ENCODE measurements at places on chromosomes 11 and 22. TPM values are rescaled to one million over a fixed set of nuclear protein-coding genes. Genes with fewer than 3 reads are reported as not detected.
A peak's percentile ranks its signal among the peaks of the same experiment; 100 is the strongest.

Gene FAM180B
- not detected for total RNA-seq

Gene POU2AF3
- 0.59 TPM for total RNA-seq

Gene THAP7
- 29.2 TPM for total RNA-seq

GRCh38 chr11:120241277-120241676, 1.3 kb downstream of the POU2F3 start:
- DNase-seq = no peak

DNA sequence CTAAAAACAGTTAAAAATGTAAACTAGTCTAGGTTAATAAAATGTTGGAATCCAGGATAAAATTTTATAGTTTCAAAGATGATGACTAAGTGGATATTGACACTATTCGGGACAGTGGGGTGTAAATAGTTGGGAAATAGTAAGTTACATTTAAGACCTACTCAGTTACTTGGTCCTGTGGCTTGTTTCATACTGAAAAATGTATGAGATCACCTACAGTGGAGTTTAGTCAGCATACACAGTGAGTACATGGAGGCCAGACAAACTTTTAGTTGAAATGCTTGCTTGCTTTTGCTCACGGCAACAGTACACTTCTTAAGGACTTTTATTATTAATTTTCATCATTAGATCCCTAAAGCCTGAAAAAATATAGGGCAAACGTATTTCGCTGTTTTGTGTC, 16.1 kb downstream of the TRIM22 start:
- no peak for DNase-seq

Gene KRTAP5-11
- not detected for total RNA-seq

DNA sequence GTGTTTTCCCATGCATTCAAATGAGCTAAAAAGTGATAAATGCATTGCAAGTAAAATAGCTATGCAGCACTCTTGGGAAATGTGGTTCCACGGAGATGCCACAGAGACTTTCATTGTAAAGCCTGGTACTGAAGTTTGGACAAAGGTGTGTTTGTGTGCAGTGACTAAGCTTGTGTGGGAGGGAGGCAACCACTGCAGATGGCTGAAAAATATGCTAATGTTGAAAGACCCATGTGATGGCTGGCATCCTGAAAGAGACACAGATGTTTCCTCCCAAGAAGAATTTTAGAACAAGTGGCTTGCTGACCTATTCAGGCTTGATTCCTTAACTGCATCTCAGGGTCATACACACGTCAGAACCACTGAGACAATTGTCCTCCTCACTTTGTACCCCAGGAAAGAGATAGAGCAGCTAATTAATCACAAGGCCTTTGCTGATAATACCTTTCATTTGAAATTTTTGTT, 73.8 kb downstream of the FAM76B start:
- no peak for DNase-seq

- no peak for DNase-seq
These were observed 277.3 kb upstream of the FAT3 start for GRCh38 chr11:91947215-91947820.

GRCh38 chr11:73464347-73464746, 88.1 kb downstream of the RELT start:
- no peak for DNase-seq

Gene CCDC116
- total RNA-seq = not detected

DNA sequence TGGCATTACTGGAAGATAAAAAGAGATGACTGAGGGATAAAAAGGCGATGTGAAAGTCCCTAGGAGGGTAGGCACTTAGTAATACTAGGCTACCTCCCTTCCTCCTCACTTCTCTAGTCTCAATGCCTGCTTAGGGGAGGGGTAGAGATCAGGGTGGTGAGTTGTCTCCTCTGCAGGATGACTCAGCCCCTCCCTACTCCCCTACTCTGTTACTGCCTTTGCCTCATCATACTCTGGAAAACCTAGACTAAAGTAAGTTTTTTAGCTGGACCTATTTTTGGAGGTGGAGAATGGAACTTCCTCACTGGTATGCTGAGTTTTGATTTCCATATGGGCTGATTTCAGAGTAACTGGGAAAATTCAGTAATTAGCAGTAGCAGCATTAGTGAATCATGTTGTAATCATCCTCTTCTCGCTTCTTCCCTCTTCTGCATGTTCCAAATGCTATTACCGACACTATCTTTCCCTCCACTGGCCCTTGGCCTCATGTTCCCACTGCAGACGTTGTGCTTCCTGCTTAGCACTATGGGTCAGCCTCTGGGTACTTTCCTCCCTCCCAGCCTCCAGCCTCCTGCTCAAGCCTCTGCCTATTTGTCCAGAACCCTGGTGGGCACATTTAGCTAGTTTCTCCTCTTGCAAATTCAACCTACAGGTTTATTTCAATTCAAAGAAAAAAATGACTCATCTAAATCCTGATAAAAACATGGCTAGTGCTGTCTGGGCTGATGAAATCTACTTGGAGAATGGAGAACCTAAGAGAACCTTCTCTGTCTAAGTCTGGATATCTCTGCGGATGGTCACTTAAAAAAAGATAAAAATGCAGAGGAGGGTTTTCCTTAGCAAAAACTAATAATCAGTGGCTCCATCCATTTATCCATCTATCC, 281.7 kb downstream of the ST3GAL4 start:
- DNase-seq = no peak

- no peak for DNase-seq
These were observed 25.3 kb downstream of the MB start for GRCh38 chr22:35591714-35592417.

DNA sequence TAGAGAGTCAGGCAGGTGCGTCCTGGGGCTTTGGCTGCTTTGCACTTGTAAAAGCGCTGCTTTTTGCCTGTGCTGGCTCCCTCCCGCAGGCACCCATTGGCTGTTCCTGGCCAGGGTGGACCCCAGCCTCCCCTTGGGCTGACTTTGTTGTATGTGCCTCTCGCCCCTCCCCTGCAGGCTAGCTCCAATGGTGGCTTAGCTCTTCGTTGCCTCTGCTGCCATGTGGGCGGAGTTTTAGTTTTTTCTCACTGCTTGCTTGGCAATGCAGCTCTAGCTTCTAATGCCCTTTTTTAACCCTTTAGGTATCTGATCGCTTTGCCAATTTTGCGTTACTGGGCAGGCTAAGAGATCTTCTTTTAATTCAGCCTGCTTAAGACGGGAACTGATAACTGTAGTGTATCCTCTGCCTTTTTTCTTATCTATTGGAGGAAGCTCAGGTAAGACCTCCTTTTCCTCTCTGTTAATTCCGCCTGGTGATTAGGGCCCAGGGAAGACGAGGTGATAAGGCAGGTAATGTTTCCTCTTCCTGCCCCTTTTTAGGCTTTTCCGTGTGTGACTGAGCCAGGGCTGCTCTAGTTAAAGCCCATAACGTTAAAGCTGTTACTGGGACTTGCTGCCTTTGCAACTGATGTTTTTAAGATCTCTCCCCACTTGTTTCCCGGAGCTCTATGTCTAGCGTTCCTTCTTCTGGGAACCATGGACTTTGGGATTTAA, 11.7 kb upstream of the GLYATL1 start:
- peak; percentile 97 for DNase-seq

Gene AIP
- 20.3 TPM for total RNA-seq

Gene APOBEC3B
- total RNA-seq = not detected

DNA sequence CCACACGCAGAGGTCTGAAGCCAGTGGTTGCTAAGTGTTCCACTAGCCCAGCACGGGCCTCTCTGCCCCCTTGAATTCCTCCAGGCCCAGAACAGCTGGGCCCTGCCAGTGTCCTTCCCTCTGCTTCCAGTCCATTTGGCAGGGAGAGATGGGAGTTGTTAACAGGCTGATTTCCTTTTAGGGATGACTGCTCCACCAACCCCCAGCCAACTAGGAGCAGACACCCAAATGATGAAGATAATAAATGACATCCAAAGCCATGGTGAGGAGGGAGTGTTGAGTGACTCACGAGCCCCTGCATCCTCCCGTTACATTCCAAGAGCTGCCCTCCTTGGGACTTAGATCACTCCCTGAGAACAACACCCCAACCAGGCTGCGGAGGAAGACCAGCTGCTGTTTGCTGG, 20.6 kb downstream of the PARVA start:
- DNase-seq = no peak

GRCh38 chr11:61609980-61610366, 29.1 kb upstream of the SYT7 start:
- peak; percentile 64 for DNase-seq

DNA sequence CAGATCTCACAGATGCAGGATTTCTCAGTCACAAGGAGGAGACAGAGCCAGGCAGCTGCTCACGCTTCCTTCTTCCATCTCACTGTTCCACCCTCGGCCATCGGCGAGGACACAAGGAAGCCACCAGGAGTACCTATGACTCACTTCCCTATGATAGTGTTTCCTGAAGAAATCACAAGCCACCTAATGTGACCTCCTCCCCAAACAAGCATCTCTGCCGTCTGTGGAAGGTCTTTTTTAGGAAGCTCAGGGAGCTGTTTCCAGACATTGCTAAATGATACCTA, 672.7 kb downstream of the TBC1D22A start:
- DNase-seq = no peak

- no peak for DNase-seq
These were observed 10.2 kb downstream of the RIC8A start for GRCh38 chr11:217704-218103.

- DNase-seq = no peak
These were observed 25.7 kb downstream of the GLB1L2 start for GRCh38 chr11:134357545-134357839.

DNA sequence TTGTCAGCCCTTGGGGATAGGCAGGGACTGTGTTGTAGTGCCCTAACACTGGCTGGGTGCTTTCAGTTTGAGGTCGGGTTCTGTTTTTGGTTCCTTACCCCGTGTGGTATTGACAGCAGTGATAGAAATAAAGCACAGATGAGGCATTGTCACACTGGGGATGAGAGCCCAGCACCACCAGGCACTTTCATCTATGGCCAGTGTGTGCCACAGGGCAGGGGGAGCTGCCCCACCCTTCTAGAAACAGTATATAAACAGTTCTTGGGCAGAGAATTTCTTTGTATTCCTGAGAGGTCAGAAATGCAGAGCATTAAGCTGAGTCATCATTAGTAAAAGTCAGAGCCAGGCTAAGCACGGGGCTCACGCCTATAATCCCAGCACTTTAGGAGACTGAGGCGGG, 23.1 kb upstream of the CDC42EP2 start:
- DNase-seq = no peak

- DNase-seq = peak; percentile 14
These were observed 262.3 kb upstream of the MTNR1B start for GRCh38 chr11:92707173-92707619.

DNA sequence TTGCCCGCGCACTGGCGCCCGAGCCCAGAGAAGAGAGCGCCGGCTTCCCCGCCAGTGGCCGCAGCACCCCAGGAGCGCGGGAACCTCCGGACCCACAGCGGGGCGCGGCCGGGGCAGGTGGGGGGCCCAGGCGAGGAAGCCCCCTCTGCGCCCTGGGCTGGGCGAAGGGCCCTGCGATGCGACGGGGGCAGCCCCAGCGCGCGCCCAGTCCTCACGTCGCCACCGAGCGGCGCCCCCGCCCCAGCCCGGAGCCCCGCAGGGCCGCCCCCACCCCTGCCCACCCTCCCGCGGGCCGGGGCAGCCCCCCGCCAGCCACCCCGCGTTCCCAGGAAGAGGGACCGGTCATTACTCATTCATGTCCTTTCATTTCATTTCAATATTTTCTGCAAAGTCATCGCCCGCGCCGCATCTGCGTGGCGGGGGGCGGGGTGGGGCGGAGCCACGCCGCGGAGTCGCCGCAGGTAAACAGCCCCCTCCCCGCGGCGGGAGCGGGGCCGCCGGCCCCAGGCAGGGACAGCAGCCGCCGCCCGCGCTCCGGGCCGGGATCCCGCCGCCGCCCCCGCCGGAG, 673 bp upstream of the PANX2 start:
- DNase-seq = peak; percentile 58

DNA sequence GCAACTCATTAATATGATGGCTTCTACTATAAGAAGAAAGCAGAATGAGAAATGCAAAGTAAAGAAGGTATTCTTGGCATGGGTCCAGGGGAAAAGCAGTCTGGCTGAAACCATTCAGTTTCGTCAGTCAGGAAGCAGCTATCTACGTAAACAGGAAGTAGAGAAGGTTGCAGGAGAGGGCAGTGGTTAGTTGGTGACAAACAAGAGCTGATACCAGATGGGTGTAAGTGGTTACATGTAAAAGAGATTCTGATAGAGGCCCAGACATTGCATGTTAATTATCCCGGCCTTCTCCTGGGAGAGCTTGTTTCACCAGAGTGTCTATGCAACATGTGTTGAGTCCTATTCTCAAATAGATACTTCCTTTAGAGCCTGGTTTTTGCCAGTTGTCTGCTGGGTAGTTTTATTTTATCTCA, 58.4 kb upstream of the PSMA1 start:
- DNase-seq = no peak

DNA sequence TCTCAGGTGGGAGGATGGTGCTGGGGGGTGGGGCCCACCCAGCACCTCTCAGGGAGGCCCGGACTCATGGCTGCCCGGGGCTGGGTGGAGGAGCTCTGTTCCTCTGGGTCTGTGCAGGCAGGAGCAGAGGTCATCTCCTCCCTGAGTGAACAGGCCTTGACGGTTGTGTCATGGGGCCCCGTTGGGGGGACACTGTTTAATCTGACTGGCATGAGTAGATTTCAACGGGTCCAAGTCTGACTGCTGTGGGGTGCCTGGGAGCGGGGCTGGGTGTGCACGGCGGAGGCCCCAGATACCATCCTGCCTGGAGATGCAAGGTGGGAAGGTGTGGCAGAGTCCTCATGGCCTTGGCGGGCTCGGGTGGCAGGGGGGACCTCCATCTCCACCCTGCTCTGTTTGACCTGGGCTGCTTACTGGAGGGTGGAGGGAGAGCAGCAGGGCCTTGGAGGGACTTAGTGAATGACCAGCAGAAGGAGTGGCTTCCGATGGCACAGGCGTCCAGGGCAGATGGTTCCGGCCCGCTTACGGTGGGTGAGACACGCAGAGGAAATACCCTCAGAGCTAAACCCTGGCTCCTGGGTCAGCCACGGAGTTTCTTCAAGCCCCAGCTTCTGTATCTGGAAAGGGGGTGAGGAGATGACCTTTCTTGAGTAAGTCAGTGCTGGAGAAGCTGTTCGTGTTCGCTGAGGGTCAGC, 48.7 kb downstream of the SMIM38 start:
- DNase-seq = no peak

DNA sequence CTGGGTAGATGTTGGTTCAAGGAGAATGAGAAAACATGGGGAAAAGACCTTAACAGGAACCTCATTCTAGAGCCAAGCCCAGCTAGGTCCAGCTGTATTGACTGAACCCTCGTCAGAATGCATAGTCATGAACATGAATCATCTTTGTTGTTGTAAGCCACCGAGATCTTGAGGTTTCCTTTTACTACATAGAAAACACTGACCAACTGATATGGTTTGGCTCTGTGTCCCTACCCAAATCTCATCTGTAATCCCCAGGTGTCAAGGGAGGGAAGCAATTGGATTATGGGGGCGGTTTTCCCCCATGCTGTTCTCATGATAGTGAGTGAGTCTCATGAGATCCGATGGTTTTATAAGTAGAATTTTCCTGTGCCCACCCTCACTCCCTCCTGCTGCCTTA, 19.4 kb upstream of the PHOX2A start:
- no peak for DNase-seq

Gene PRG3
- total RNA-seq = not detected

DNA sequence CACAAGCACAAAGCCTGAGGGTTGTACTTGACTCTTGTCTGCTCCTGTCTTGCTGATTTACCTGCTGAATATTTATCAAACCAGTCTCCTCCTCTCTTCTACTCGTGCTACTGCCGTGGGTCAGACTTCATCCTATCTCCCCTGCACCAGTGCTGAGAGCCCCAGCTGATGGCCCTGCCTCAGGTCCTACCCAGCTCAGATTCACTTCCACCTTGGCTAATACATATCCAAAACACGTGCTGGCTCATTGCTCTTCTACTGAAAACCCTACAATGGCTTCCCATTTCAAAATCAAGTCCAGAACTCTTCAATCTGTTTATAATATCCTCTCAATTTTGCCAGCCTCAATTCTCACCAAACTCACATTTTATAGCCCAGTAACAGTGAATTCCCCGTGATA, 48.3 kb downstream of the RAB30 start:
- no peak for DNase-seq

- DNase-seq = peak; percentile 58
These were observed 127.6 kb upstream of the C11orf58 start for GRCh38 chr11:16610738-16611388.
